A549 treated with RU486 at 1 μM for 4 hours (cell line): ENCODE measurements at places on chromosomes 7 and 10. TPM values are rescaled to one million over a fixed set of nuclear protein-coding genes. Genes with fewer than 3 reads are reported as not detected.

ABCA13 gene
- total RNA-seq = 0.05 to 0.19 TPM (median 0.06 TPM) in 4 of 5 replicates, not detected in the other

RARRES2 gene
- not detected in 5 replicates for total RNA-seq

SPDYE2B gene
- total RNA-seq = not detected in 5 replicates

WNT16 gene
- 0.02 TPM in 1 of 5 replicates, not detected in the others for total RNA-seq

HOXA9 gene
- total RNA-seq = 0.49 to 0.76 TPM (median 0.58 TPM) in 5 replicates

SYT15 gene
- 2.6 to 3.3 TPM (median 2.9 TPM) in 5 replicates for total RNA-seq

TDRD1 gene
- not detected in 5 replicates for total RNA-seq

ZNF804B gene
- total RNA-seq = not detected in 5 replicates

SUGCT gene
- 0.67 to 1.8 TPM (median 1.2 TPM) in 5 replicates for total RNA-seq

CAPZA2 gene
- total RNA-seq = 83.9 to 191 TPM (median 126 TPM) in 5 replicates

FGFR2 gene
- 0.42 to 1.0 TPM (median 0.64 TPM) in 5 replicates for total RNA-seq

DRGX gene
- 0.03 TPM in 1 of 5 replicates, not detected in the others for total RNA-seq

FAM25C gene
- 2.4 to 3.8 TPM (median 2.5 TPM) in 3 of 5 replicates, not detected in the others for total RNA-seq

ASAH2B gene
- 2.7 to 4.9 TPM (median 4.0 TPM) in 5 replicates for total RNA-seq

ZNF117 gene
- total RNA-seq = 0.11 to 0.34 TPM (median 0.18 TPM) in 5 replicates

OR13A1 gene
- total RNA-seq = not detected in 5 replicates

BICC1 gene
- total RNA-seq = 18.2 to 27.4 TPM (median 24.7 TPM) in 5 replicates

PPP1R9A gene
- 2.8 to 4.5 TPM (median 4.3 TPM) in 5 replicates for total RNA-seq

OPN4 gene
- total RNA-seq = not detected in 5 replicates

TPK1 gene
- 1.4 to 3.2 TPM (median 2.1 TPM) in 5 replicates for total RNA-seq

TMEM225B gene
- 0.59 to 0.94 TPM (median 0.87 TPM) in 5 replicates for total RNA-seq

NUP205 gene
- total RNA-seq = 44.1 to 51.5 TPM (median 49.8 TPM) in 5 replicates

UPK3BL1 gene
- total RNA-seq = 7.1 to 16.1 TPM (median 11.6 TPM) in 5 replicates

MAP3K8 gene
- 15.7 to 20.7 TPM (median 19.1 TPM) in 5 replicates for total RNA-seq

ARL3 gene
- total RNA-seq = 14.7 to 15.2 TPM (median 15.2 TPM) in 5 replicates

MKX gene
- total RNA-seq = not detected in 5 replicates

ZP3 gene
- 14.4 to 21.7 TPM (median 19.4 TPM) in 5 replicates for total RNA-seq

AHCYL2 gene
- 4.7 to 6.3 TPM (median 5.7 TPM) in 5 replicates for total RNA-seq

VSTM2A gene
- total RNA-seq = not detected in 5 replicates

CDHR1 gene
- 0.03 to 0.13 TPM (median 0.07 TPM) in 5 replicates for total RNA-seq
